Sciatic nerve (tissue), 2 donors: ENCODE measurements at places on chromosomes 5 and 9. TPM values are rescaled to one million over a fixed set of nuclear protein-coding genes. Genes with fewer than 3 reads are reported as not detected.

- DNase-seq: no peak
Observed at GRCh38 chr9:72534931-72535330, 13.5 kb downstream of the TMC1 start.

DNA sequence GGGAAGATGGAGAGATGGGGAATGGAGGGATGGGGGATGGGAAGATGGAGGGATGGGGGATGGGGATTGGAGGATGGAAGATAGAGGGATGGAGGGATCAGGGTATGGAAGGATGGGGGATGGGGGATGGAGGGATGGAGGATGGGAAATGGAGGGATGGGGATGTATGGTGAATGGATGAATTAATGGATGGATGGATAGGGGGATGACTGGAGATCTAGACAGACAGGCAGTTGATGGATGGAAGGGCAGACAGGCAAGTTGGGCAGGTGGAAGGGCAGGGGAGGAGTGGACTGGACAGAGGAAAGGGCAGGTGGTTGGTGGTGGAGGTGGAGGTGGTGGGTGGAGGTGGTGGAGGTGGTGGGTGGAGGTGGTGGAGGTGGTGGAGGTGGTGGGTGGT is 167.2 kb downstream of the C9orf50 start:
- no peak for DNase-seq

DNA sequence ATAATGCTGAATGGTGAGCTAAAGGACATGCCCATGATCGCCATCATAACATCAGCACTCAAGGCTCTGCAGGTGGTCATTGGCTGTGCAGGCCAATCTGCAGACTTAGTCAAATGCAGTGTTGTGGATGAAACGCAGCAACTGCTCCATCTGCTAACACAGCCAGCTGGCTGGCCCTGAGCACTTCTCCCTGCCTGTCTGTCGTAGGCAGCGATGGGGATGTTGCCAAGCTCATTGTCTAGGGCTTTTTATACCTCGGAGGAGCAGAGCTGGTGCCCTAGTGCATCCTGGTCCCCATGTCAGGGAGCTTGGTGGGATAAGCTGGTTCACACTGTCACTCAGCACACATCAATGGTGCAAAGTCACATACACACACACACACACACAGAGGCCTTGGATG is 189.4 kb downstream of the TENT4A start:
- DNase-seq: no peak

DNA sequence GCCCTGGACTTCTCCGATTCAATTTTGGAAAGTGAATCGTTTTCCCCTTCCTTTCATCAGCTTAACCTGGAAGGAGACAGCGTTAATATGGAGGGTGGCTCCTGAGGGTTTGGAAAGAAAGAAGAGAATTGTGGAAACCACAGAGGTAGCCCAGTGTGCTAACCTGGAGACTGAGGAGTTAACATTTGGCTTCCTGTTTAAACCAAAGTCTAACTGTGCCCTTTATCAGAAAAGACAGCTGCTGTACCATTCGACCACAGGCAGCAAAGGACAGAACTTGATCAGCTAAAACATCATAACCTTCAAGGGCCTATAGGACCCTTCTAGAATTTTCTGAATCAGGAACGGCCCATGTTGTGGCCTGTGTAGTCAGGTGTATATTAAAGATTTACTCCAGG is 735 bp downstream of the IDNK start:
- no peak for DNase-seq

The LIX1 gene
- total RNA-seq: not detected

DNA sequence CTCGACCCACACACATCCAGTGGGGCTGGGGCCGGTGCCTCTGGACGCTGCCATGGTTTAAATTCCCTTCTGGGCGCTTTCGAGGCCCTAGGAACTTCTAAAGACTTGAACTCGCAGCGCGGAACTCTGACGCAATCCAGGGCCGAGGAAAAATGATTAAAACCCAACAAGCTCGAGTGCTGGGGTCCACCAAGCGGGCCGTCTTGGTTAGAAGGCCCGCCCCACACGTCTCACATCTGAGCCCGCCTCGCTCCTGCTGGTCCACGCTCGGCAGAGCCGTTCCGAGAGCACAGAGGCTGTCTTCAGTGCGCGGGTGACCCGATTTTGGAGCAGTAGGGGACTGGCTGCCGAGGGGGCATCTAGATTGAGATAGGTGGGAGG is 1.5 kb downstream of the CRHBP start:
- DNase-seq: no peak

DNA sequence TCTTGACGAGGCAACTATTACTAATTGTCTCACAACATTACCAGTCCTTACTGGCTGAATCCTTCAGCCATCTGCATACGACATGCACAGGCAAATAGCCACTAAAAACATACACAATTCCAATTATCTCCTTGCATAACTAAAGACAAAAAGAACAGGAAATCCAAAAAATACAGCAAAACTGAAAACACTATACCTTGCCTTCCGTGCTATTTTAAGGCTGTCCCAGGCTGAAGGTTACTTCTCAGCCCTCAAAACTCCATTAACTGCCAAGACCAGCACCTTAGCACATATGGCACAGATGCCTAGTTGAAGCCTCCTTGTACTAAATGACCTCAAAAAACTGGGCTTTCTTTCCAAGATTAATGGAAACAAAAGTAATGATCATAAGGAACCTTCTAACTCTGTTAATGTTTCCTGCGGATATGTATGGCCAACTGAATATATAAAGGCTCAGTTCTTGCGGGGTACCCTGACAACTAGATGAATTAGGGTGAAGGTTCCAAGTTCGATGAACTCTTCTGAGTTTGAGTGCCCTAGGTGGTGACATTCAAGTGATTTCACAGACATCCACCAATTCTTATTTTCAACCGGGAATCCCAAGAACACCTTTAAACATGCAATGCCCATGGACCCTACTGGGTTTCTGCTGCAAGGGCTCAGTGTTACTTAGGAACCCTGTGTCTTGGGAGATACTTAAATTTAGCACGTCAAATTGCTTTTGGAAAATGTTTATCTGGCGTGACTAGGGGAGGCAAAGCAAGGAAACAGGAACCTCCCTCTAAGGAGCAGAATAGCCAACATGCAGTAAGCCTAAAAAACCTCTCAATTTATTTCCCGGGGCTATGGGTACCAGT is 455.3 kb downstream of the RAB3C start:
- DNase-seq: no peak
